ENCODE measurements at places on chromosomes 7 and 10.

- DNase-seq = no peak
These were observed 154.4 kb downstream of the AMPH start for GRCh38 chr7:38476764-38477163.

DNA sequence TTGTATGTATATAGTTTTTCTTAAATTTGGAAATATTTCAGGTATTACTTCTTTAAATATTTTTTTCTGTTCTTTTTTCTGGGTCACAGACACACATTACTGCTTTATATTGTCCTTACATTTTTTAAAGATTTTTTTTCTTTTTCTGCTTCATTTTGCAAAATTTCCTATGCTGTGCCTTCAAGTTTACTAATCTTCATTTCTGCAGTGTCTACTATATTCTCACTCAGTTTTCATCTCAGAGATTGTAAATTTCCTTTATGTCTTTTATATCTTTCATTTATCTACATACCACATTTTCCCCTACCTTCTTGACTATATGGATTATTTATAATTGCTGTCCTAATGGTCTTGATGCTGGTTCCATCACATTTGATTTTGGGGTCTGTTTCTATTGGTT lies 210.5 kb downstream of the SLC25A13 start:
- no peak for DNase-seq

- no peak for DNase-seq
These were observed 96.0 kb downstream of the MTERF1 start for GRCh38 chr7:91784469-91784868.

DNA sequence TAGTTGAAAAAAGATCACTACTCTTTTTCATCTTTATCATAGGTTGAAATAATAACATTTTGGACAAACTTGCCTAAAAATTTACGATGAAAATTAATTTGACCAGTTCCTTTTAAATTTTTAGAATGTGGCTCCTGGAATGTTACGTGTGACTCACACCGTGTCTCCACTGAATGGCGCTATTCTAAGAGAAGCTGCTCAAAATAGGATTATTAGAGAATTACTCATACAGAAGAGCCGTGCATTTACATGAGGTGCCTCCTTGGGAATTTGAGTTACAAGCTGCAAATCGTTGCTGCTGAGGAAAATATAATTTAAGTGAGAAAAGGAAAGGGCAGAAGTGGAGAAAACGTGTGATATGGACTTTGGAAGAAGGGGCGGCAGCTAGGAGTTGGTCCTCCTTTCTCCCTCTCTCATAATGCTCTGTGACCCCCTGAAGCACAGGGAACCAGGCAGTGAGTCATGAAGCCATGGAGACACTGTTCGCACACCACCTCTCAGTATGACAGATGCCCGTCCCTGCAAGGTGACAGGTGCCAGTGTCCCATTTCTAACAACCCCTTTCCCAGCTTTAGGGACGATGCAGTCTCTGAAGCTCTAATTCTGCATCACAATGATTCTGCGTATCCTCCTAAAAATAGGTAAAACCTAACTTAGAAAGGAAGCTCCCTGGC lies 323.2 kb upstream of the COBL start:
- DNase-seq = no peak

DNA sequence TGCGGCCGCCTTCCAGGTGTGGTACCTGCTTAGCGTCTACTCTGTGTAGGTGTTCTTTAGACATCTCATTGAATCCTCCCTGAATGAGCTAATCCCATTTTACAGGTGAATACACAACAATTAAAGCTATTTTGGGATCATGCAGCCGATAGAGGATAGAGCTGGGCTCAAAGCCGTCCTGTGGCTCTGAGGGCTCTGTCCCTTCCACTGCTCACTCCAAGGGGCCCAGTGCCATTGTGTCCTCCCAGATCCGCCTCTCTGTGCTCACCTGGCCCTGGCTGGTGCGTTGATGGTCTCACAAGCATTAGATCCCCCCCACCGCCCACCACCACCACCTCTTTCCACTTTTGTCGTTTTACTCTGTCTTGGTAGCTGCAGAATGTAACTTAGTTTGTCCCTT lies 13.1 kb downstream of the NPTX2 start:
- DNase-seq = no peak

DNA sequence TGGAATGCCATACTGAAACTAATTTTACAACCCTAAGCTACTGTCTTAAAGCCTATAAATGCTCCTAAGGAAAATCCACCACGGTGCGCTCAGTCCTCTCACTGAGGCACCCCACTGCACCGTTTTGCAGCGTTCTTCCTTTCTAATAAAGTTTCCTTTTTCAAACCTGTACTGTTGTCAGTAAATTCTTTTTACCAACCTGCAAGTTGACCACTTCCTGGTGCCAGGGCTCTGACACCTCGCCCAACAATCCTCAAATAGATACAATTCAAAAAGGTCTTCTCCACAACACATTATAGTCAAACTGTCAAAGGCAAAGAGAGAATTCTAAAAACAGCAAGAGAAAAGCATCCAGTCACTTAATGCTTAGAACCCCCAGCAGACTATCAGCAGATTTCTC lies 42.8 kb downstream of the HERPUD2 start:
- no peak for DNase-seq

DNA sequence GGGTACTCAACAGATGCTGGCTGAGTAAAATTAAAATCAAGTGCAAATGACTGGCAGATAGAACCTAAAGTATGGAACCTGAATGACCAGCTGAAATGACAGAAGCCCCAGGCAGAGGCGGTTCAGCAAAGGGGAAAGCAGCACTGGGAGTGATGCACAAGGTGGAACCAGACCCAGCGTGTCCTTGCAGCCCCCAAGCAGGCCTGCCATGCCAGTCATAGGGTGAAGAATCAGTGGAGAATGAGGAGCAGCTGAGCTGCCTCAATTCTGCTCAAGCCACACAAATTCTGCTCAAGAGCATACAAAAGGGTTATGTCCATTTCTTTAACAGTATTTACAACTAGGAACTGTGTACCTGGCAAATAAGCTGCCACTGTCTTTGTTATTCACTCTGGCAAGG lies 8.7 kb downstream of the ACTR1A start:
- DNase-seq = no peak

GRCh38 chr10:97719602-97720001 lies 6.1 kb downstream of the MARVELD1 start:
- no peak for DNase-seq

GRCh38 chr10:21437770-21438382 lies 87.6 kb downstream of the SKIDA1 start:
- DNase-seq = no peak

DNA sequence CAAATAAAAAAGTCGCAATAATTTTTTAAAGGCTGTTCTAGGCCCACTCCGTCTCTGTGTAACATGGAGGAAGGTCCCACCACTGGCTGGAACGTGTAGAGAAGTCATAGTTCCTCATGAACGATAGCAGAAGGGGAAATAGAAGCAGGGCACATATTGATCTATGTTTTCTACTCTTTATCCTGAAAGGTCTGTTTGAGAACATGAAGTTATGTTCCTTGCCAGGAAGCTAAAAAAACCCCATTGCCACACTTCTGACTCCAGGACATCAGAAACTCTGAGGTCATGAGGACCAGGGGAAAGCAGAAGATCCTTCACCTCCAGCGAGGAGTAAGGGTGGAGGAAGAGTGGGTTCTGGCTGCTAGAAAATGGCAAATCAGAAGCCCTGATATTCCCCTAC lies 10.8 kb downstream of the ANKRD22 start:
- DNase-seq = no peak

DNA sequence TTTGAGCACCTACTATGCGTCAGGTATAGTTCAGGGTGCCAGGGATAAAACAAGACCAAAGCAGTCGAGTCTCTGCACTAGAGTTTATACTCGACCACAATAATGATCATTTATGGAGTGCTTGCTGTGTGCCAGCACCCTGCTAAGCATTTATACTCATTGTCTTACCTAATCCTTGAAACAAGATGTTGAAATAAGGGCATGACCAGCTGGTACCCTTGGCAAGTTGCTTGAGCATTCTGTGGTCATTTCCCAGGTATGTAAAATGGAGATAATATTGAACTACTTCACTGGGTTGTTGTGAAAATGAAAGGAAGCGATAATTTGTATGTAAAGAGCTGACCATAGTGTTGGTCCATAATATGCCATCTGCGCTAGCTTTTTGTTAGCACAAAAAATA lies 185.4 kb downstream of the CYP26A1 start:
- DNase-seq = no peak
